ENCODE measurements at places on chromosomes 6 and 20.

GRCh38 chr20:53021934-53022333 lies 49.8 kb downstream of the TSHZ2 start:
- DNase-seq: peak; percentile 40

DNA sequence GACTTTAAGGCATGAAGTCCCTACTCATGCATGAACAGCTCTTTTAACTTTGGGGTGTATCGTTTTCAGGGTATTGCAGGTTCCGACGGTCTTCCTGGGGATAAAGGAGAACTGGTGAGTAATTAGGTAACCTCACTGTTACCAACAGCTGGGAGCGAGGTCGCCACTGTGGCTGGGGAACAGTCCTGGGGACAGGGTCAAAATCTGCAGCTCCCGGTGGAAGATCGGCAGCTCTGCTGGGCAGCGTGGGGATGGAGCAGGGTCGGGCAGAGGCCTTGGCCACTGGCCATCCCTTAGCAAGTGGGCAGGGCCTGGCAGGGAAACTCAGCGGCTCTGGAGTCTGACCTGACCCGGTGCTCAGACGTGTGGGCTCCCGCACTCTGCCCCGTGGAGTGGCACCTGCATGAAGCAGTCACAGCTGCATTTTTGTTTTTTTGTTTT lies 16.1 kb downstream of the COL9A3 start:
- no peak for DNase-seq

DNA sequence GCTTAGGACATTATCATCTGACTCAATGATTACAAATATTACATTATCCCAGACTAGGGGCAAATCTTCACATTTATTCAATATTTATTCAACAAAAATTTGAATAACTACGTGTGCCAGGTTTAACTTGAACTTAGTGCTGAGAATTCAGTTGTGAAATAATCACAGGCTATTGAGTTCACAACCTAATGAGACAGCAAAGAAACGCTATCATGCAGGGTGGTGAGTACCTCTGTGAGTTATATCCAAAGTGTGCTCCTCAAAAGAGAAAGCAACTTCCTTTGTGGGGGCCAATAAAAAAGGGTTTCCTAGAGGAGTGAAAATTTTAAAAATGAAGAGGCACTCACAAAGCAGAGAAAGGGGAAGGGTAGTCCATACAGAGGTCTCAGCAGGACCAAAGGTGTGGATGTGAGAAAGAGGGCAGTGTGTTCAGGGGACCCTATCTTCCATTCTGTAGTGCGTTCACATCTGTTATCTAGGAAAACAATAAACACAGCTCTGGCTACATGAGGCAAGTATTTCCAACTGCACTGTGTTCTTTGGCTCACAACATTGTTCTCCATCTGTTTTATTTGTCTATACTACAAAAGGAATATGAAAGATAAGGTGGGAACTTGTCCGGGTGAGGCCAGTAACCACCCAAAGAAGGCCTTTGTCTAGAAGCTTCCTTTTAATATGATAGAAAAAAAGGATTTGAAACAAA lies 155.4 kb upstream of the MARCKS start:
- DNase-seq: no peak

DNA sequence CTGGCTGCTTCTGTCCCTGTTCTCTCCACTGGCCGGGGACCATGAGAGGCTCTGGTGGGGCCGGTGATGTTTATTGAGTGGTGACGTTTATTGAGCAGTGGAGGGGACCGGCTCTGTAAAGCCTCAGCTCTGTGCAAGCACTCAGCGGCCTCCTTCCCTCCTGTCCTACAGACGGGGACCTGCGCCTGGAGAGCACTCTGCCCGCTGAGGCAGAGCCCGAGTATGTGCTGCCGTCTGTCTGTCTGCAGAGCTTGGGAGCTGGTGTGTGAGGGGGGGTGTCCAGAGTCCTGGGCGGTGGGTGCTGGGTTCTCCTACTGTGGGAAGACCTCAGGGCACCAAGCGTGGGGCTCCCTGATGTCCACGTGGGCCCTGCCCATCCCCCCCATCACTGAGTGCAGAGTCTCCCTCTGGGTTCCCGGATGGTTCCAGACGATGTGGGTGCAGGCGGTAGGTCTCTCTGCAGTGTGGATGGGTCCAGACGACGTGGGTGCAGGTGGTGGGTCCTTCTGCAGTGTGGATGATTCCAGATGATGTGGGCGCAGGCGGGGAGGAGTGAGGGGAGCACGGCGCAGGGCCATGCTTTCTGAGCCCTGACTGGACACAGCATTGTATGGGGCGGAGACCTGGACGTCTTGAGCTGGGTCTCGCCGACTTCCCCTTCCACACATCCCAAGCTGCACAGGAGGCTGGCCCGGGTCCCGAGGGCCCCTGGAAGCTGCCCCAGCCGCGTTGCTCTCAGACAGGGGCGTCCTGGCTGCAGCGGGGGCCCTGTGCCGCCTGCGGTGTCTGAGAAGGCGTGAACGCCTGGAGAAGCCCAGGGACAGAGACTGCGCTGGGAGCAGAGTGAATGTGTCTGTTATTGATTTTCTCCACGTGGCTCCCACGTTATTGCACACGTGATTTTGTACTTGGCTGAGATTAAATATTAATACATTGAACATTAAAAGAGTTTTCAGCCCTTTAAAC lies 14.9 kb upstream of the BHLHE23 start:
- DNase-seq: no peak

DNA sequence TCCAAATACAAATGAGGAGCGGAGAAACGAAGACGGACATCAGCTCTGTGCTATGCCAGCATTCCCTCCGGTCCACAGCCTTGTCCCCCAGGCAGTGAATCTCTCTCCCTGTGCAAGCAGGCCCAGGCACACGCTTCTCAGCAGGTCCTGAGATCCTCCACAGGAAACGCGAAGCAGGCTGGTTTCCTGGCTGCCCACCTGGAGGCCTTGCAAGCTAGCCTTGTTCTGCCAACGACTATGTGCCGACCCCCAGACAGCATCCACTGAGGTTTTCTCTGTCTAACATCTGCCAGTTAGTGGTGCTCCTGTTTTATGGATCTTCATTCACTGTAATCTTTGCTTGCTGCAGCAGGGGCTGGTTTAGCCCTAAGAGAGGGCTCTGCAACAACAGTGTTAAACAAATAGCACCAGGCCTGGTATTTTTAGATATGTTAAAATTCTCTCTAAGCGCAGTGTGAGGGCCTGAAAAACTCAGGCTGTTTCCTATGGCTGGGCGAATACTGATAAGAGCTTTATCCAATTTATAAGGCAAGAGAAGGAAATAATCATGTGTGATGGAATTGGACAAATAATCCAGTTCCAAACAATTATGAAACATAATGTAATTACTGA lies 386.0 kb upstream of the ARID1B start:
- no peak for DNase-seq

GRCh38 chr6:148249160-148249559 lies 93.5 kb upstream of the SASH1 start:
- no peak for DNase-seq

DNA sequence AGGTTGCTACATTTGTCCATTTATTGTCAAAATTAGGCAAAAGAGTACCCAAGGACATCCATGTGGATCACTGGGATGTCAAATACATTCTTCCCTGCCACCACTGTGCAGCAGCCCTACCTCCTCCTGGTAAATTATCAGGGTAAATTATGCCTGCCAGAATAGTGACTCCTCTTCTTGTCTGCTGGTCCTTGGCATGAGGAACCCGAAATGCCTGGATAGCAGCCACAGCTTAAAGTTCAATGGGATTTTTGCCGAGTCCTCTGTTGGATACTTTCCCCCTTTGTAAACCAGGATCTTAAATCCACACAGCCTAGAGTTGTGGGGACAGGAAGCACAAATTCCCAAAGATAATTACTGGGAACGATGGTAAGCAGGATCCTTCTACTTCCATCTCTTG lies 173.3 kb downstream of the RFX6 start:
- DNase-seq: no peak

DNA sequence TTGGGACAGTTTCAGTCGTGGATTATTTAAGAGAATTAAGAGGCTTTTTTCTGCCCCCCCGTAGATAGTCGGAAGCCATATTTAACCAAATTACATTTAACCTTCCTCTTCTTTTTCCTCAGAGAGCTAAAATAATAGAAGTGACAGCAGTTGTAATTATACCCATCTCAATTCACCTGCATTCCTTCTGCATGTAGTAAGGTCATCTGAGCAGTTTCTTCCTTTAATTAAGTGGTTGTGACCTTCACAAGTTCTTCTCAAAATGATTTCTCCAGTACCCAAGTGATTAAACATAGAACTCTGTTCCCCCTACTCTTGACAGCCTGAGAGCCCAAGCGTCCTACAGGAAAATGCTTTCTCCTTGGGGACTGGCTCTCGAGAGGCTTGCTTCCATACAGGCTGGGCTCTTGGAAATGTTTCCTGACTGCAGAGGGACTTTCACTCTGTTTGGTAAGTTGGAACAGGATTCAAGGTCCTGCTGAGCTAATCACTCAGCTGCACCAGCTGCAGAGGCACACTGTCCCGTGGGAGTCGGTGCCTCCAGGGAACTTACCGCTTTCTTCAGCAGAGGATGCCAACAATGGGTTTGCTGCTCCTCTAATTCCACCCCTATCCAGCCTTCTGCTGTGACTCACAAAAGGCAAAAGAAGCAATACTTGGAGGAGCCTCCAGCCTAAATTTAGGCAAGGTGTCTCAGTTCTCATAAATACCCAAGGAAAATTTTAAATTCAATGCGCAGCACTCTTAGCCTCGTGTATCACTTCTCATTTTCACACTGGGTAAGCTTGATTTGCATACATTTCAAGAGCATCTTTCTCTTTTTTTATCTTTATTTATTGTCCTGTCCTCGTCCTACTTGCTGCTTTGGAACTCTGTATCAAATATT lies 414.9 kb downstream of the KIF16B start:
- DNase-seq: no peak

GRCh38 chr6:126042001-126042419 lies 55.7 kb downstream of the TRMT11 start:
- DNase-seq: no peak

GRCh38 chr6:140041571-140042332 lies 667.3 kb upstream of the CITED2 start:
- no peak for DNase-seq

- no peak for DNase-seq
These were observed 193.3 kb downstream of the PHACTR1 start for GRCh38 chr6:12909833-12910232.

DNA sequence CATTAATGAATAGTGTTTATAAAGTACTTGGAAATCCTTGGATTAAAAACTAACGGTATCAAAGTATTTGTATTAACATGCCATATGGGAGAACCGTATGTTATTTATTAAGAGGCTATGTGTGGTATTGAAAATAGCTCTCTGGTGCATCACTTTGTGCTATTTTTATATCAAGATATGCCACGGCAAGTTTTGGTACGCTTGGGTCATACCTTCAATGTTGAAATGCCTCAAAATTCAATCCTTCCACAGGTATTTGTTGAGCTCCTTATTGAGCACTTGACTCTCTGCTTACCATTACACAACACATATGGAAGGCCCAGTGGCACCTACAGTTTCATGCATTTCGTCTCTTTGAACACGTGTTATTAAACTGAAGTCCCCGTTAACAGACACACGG lies 647.9 kb downstream of the KIF16B start:
- no peak for DNase-seq

- no peak for DNase-seq
These were observed 6.7 kb downstream of the TGIF2 start for GRCh38 chr20:36579996-36580545.

- no peak for DNase-seq
These were observed 12.1 kb downstream of the TJAP1 start for GRCh38 chr6:43489277-43490072.

- no peak for DNase-seq
These were observed 5.5 kb upstream of the MUC22 start for GRCh38 chr6:31004794-31005193.

DNA sequence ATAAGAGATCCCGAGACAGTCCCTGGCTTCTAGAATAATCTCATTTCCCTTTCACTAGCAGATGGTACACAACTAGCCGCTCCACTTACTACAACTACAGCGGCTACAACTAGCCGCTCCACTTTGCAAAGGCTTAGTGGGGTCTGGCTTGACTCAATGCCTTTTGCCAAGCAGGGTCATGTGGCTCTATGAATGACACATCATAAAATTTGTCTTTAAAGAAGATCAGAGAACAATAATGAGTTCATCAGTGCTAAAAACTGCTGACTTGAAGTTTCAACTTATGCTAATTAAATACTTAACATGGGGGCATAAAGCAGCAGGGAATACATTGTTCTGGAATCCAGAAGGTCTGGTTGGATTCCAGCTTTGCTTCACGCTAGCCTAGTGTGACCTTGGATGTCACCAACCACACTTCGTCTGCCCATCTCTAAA lies 2.0 kb upstream of the MICAL1 start:
- DNase-seq: no peak

GRCh38 chr20:1934721-1935573 lies 39.7 kb downstream of the SIRPA start:
- no peak for DNase-seq

DNA sequence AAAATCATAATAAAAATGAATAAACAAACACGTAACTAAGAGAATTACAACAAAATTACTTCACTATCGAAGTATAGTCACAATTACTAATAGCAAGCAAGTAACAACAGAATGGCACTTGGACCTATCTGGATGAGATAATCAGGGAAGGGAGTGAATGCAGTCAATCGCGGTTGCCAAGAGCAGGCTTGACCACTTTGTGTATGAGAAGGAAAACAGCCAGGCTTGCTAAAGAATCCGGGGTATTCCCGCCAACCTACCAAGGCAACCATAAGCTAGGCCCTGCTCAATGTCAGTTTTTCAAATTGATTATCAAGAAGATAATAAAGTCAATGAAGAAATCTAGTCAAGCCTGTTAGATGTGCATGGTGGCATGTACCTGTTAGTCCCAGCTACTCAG lies 39.7 kb downstream of the PXDC1 start:
- no peak for DNase-seq

GRCh38 chr6:109052852-109053251 lies 41.8 kb downstream of the SESN1 start:
- DNase-seq: no peak

DNA sequence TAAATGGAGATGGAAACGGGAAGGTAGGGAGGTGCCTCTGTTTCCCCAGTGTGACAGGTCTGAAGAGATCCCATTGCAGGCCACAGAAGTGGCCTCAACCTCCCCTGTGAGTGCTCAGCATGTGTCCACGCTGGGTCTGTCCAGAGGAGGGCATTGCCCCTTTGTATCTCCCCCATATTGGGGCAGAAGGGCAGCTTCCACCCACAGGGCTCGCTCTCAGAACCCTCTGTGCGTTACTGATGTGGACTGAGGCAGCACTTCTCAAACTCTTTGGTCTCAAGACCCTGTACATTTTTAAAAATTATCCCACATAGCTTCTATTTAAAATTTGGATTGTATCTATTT lies 22.0 kb downstream of the ARFGEF3 start:
- no peak for DNase-seq

All from CD4-positive, alpha-beta T cell treated with Interleukin-17A for 1 hour (primary cell).